ENCODE measurements at places on chromosomes 1 and 21. TPM values are rescaled to one million over a fixed set of nuclear protein-coding genes. Genes with fewer than 3 reads are reported as not detected.

CALML6 gene
- polyA plus RNA-seq: 0.45 TPM

DNA sequence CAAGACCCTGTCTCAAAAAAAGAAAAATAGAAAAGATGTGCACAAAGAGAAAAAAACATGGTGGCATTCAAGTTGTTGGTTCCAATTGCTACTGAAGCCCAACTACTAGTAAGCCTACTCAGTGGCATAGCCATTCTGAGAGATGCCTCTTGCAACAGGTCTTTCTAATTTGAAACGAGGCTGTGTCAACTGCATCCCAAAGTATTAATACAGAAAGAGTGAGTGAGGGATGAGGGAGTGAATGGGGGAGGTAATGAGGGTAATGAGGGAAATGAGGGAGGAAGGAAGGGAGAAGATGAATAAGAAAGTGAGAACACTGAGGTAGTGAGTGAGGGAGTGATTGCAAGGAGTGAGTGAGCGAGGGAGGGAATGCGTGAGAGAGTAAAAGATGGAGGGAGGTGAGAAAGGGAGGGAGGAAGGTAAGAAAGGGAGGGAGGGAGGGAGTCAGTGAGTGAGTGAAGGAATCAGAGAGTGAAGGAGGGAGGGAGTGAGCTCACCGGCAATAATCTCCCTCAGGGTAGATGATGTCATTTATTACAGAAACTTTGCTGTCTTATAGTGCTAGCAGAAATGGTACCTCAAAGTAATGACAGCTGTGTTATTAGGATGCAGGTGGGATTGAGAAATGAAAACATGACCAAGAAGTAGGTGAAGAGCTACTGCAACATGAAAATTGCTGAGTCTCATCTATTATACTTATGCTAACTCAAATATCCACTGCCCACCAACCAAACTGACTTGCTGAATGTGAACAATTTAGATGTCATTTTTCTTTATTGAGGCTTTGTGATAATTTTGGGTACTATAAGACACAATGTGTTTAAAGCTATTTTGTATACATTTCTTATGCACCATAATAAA is 75.6 kb upstream of the ADAM30 start:
- no peak overlapping the region for H3K27ac ChIP-seq
- no peak for DNase-seq
- H3K4me1 ChIP-seq: peaks cover 4% of the 10 kb centered on the region
- H3K4me3 ChIP-seq: no peak overlapping the region
- no peaks in the 10 kb centered on the region for H3K27me3 ChIP-seq

GRCh38 chr21:35406635-35407034 is 357.5 kb upstream of the RUNX1 start:
- DNase-seq: no peak
- no peaks in the 10 kb centered on the region for H3K27me3 ChIP-seq

JAM2 gene
- not detected for polyA plus RNA-seq

GRCh38 chr1:226575739-226576378 is 27.3 kb downstream of the STUM start:
- H3K36me3 ChIP-seq: no peaks in the 10 kb centered on the region
- H3K4me1 ChIP-seq: no peaks in the 10 kb centered on the region
- no peak overlapping the region for H3K4me3 ChIP-seq
- no peak for DNase-seq
- no peaks in the 10 kb centered on the region for H3K27me3 ChIP-seq

- no peak for DNase-seq
- H3K27me3 ChIP-seq: no peaks in the 10 kb centered on the region
- H3K4me3 ChIP-seq: no peak overlapping the region
- H3K27ac ChIP-seq: no peak overlapping the region
- H3K36me3 ChIP-seq: no peaks in the 10 kb centered on the region
Measured at GRCh38 chr1:9331016-9331415, 38.3 kb downstream of the SPSB1 start.

TMCO4 gene
- 1.2 TPM for polyA plus RNA-seq

HCRTR1 gene
- not detected for polyA plus RNA-seq

TNFRSF1B gene
- 0.04 TPM for polyA plus RNA-seq

DNA sequence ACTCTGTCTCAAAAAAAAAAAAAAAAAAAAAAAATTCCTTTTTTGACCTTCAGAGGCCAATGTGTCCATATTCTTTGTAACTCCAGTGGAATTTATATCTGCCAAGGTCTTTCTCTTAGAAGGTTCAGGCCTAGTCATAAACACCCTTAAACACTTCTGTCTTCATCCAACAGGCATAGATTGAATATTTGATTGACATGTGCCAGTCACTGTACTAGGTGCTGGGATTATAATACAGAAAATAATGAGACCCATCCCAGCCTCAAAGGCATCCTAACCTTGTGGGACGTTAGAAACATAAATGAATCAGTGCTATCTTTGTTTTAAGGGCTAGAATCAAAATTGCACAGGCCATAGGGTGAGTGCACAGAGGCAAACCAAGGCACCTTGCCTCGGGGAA is 62.9 kb upstream of the SERBP1 start:
- H3K4me3 ChIP-seq: no peak overlapping the region
- H3K27me3 ChIP-seq: no peaks in the 10 kb centered on the region
- no peak overlapping the region for H3K27ac ChIP-seq
- DNase-seq: no peak
- no peaks in the 10 kb centered on the region for H3K4me1 ChIP-seq
